ENCODE measurements at places on chromosomes 12 and 14.

- peak; percentile 7 for DNase-seq
Observed at GRCh38 chr12:30813525-30814294, 59.0 kb upstream of the CAPRIN2 start.

- DNase-seq, result no peak
Observed at GRCh38 chr12:130835011-130835410, 4.0 kb downstream of the STX2 start.

GRCh38 chr12:97995559-97995958 lies 519.8 kb upstream of the TMPO start:
- DNase-seq, result no peak

GRCh38 chr14:91417120-91417982 lies at the start of gene CCDC88C:
Gene CCDC88C (minus strand): TSS chr14:91417820. CDS start chr14:91417690, 130 bp downstream.
- DNase-seq, result peak; percentile 7

- DNase-seq, result peak; percentile 30
Observed at GRCh38 chr12:93223440-93224426, 154.0 kb upstream of the NUDT4 start.

DNA sequence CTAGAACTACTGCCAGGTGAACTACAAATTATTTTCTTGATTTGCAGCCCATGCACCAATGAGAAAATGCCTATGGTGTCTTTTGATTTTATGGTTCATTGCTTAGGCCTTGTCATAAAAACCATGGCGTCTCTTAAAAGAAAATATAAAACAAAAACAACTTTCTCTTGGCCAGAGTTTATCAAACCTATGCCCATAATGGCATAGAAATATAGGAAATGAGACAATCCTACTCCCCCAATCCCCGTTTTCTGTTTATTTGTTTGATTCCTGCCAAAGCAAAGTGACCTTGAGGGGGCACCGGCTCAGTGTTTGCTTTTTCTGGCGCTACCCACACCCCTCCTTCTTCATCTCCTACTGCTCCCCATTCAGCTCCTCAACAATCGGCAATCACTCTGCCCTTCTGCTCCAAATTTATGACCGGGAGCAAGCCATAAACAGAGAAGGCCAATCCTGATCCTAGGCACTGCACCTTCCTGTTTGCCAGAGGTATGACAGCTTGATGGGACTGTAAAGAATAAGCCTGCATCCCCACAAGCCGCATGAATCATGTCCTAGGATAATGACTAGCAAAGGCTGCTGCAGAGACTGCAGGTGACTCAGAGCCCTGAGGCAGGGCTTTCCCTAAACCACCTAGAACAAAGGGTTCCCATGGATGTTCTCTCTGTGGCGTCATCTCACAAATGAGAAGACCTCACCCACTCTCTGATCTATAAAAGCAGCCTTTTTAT lies 874.9 kb downstream of the NRXN3 start:
- peak; percentile 59 for DNase-seq

GRCh38 chr14:33948145-33948868 lies 2.6 kb downstream of the EGLN3 start:
- no peak for DNase-seq

GRCh38 chr14:31835049-31835448 lies 242.1 kb upstream of the ARHGAP5 start:
- DNase-seq, result no peak

GRCh38 chr12:4148418-4149056 lies 125.0 kb upstream of the CCND2 start:
- no peak for DNase-seq

- no peak for DNase-seq
Observed at GRCh38 chr12:44525806-44526654, 350.1 kb downstream of the NELL2 start.

Measured in fibroblast of upper back skin (primary cell).